ENCODE measurements at places on chromosomes 6 and 20.

- DNase-seq: no peak
Measured at GRCh38 chr20:64069614-64070243, 6.7 kb downstream of the TCEA2 start.

- DNase-seq: no peak
Measured at GRCh38 chr6:72691249-72691648, 69.4 kb downstream of the KCNQ5 start.

- no peak for DNase-seq
Measured at GRCh38 chr6:152271776-152272464, 365.2 kb downstream of the SYNE1 start.

GRCh38 chr6:166955121-166955864 lies 1.1 kb downstream of the RNASET2 start:
- no peak for DNase-seq

- no peak for DNase-seq
Measured at GRCh38 chr6:93621442-93621841, 202.1 kb upstream of the EPHA7 start.

DNA sequence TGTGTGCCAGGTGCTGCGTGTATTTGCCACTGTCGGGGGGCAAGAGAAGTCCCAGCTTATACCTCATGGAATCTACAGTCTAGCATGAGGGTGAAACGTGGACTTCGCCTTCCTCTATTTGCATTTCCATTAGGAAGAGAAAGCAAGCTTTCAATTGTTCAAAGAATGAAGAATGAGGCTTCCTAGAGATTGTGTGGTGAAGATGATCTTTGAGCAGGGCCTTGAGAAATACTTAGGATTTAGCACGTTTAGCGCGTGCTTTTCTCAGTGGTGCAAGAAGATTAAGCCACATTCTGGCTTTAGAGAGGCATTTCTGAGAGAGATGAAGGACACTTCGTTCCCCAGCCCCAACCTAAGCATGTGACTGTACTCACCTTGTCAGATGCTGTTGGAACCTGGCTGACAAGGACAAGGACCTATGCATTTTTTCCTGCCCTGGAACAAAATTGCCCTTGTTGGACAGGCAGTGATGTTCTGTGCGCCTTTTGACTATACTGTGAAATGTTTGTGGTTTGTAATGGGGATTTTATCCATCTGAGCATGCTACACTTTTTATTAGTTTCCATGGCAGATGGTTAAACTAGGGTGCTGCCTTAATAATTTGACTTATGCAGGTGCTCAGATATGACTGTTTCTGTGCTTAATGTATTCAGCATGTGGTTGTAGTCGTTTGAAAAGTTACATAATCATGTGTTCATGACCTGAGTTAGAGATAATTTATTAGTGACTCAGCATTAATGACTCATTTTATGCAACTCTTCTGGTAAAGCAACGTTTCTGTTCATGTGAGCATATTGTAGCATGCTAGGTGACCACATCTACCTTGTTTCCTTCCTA lies 10.7 kb downstream of the TULP4 start:
- DNase-seq: no peak

- DNase-seq: no peak
Measured at GRCh38 chr6:169508452-169508851, 193.4 kb downstream of the WDR27 start.

GRCh38 chr6:39200498-39201020 lies 28.7 kb downstream of the KCNK5 start:
- no peak for DNase-seq

GRCh38 chr6:55049866-55050265 lies 124.4 kb upstream of the HCRTR2 start:
- DNase-seq: no peak

- no peak for DNase-seq
Measured at GRCh38 chr6:6674872-6675271, 86.4 kb downstream of the LY86 start.

GRCh38 chr20:22691369-22692118 lies 107.2 kb upstream of the FOXA2 start:
- peak; percentile 7 for DNase-seq

- no peak for DNase-seq
Measured at GRCh38 chr6:153208706-153209105, 77.6 kb upstream of the RGS17 start.

GRCh38 chr6:147341486-147341885 lies 137.3 kb downstream of the STXBP5 start:
- DNase-seq: no peak

DNA sequence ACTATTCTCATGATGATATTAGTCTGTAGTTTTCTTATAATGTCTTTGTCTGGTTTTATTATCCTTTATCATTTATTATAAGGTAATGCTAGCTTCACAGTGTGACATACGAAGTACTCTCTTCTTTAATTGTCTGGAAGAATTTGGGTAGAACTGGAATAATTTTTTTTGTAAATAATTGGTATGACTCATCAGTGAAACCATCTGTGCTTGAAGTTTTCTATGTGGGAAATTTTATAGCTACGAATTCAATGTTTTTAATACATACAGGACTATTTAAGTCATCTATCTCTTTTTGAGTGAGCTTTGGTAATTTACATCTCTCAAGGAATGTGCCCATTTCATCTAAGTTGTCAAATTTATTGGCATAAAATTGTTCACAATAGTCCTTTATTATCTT lies 86.3 kb downstream of the SOD2 start:
- DNase-seq: no peak

DNA sequence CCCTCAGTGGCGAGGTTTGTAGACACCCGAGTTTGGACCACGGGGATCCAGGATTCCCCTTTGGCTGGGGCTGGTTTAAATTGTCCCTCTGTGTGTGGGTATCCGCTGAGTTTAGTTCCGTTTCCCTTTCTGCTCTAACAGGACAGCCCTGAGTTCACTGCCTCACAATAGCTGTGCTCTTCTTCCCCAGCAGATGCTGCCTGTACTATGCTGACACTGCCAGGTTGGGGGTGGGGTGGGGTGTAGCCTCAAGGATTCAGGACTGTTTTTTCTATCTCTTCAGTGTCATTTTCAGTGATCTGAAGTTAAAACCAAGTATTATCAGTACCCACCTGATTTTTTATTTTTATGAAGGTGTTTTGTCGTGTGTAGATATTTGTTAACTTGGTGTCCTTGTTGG lies 655.0 kb downstream of the COL12A1 start:
- no peak for DNase-seq

DNA sequence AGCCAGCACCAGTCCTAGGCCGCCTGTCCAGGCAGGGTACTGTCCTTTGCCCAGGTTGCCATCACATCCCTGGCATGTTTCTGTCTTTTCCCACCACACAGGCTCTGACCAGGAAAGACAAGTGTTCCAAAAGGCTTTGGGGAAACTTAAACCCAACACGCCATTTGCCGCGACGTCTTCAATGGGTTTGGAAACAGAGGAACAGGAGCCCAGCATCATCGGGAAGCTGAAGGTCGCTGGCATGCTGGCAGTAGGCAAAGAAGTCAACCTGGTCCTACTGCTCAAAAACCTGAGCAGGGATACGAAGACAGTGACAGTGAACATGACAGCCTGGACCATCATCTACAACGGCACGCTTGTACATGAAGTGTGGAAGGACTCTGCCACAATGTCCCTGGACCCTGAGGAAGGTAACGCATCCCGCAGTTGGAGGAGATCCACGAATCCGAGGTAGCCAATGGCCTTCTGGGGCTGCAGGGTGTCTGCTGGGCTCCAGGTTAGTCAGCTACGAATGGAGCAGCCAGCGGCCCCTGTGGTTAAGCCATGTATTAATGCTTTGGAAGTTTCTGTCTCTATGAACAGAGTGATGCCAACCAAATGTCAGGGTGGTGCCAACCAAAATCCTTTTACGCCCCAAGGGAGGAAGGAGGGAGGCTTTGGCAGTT lies 36.2 kb downstream of the TGM3 start:
- DNase-seq: no peak

- no peak for DNase-seq
Measured at GRCh38 chr6:34056305-34057108, 89.4 kb downstream of the GRM4 start.

- no peak for DNase-seq
Measured at GRCh38 chr6:163913045-163913444, 498.5 kb downstream of the QKI start.

Measured in stimulated activated CD8-positive, alpha-beta memory T cell treated with anti-CD3 and anti-CD28 coated beads, Interleukin-15, amount 100 ng/mL, for 48 hours (primary cell).